Glutamatergic neuron (in vitro differentiated cells): ENCODE measurements at places on chromosomes 4 and X.

GRCh38 chr4:110361921-110362320, 114.0 kb upstream of the ENPEP start:
- no peak for DNase-seq

DNA sequence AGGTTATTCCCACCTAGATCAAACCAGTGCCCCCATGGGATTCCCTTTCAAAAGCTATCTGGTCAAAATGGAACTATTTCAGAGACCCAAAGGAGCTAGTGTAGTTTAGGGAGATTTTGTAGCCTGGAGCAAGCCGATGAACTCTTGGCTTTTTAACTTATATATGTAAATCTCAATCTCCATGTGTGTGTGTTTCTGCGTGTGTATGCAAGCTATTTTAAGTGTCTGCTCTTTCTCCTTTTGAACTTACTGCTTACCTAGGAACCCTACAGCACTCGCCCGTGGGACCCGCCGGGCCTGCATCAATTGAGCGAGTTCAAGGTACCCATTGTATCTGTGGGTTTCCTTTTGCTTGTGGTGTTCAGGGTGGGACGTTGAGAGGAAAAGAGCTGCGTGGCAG, 10.4 kb downstream of the CSTF2 start:
- no peak for DNase-seq

- DNase-seq = no peak
Observed at GRCh38 chr4:101102114-101102742, 245.1 kb downstream of the PPP3CA start.

- DNase-seq = no peak
Observed at GRCh38 chr4:90122355-90122748, 4.8 kb upstream of the CCSER1 start.

DNA sequence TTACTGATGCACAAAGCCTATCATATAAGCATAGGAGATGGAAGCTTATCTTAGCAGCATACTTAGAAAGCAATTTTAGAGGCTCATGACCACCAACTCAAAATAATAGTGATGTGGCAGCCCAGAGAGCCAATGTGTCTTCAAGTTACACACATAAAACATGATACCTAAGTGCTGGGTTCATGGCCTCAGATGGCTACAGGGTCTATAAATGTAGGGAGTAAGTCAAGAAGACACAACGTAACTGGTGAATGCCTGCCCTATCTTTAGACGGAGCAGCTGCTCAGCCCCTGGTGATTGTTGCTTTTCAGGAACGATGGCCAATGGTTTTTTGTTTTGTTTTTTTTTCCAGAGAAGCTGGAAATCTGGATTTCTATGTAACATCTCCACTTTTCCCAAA, 42.8 kb downstream of the RNF150 start:
- no peak for DNase-seq

DNA sequence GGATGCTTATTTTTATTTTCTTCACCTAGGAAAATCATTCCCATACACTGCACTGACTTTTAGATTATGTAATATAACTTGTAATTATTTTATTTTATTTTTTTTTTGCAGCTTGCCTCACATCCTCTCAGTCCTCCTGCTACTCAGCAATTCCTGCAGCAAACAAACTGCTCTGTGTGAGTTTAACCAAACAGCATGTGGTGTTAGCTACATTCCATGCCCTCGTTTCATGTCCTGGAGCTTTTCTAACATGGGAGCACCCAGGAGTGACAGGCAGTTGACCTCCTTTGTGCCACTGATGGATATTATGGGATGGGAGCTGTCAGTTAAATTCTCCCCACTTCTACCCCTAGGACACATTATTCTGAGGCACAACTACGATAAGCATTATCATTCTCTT, 24.8 kb downstream of the CXCL1 start:
- DNase-seq = no peak

- peak; percentile 24 for DNase-seq
Observed at GRCh38 chr4:67092351-67092750, 453.0 kb downstream of the CENPC start.

- DNase-seq = peak; percentile 74
Observed at GRCh38 chr4:57442831-57443291, 332.7 kb upstream of the IGFBP7 start.

DNA sequence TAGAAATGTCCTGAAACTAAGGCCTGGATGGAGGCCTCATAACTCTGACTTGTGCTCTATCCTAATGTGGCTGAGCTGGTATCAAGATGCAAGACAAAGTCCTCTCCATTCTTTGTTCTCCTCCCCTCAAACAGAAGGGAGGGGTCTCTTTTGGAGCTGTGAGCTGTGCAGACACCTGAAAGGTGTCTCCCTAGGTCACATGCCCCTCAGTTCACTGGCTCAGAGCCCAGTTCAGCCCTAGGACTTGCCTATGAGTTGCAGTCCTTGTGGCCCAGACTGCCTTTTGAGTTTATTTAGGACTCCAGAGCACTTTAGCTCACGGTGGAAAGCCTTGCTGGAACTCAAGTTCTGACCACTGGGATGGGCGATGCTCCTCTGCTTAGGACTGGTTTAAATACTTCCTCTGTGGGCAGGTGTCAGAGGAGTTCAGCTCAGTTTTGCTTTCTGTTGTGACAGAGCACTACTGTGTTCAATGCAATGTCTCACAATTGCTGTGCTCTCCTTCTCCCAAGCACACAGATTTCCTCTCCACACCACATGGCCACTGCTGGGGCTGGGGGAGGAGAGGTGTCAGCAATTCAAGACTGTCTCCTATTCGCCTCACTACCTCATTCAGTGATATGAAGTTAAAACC, 84.8 kb upstream of the ZNF827 start:
- no peak for DNase-seq
